ENCODE measurements at places on chromosomes 12 and 14.

GRCh38 chr12:19431407-19432308 is 7.6 kb upstream of the AEBP2 start:
- DNase-seq = peak; percentile 65

GRCh38 chr14:50812856-50813543 is 18.0 kb downstream of the NIN start:
- DNase-seq = no peak

DNA sequence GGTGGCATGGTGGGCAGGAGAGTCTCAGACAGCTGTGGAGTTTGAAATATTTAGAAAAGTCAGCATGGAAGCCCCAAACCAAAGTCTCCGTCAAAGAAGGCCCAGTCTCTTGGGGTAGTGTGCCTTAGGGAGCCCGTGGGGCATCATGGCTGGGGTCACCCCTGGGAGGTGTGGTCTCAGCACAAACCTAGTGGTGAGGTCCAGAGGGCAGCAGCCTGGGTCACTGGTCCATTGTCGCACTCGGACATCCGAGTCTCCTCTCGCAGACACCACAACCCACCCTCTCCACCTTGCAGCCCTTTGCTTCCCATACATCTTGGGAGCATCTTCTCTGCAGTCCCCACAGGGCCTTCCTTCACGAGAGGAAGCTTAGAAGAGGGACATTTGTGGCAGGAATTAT is 588.0 kb upstream of the TMEM132C start:
- DNase-seq = no peak

GRCh38 chr12:103499571-103499970 is 3.8 kb upstream of the C12orf42 start:
- DNase-seq = no peak

GRCh38 chr12:69575346-69575745 is 9.9 kb upstream of the CCT2 start:
- no peak for DNase-seq

DNA sequence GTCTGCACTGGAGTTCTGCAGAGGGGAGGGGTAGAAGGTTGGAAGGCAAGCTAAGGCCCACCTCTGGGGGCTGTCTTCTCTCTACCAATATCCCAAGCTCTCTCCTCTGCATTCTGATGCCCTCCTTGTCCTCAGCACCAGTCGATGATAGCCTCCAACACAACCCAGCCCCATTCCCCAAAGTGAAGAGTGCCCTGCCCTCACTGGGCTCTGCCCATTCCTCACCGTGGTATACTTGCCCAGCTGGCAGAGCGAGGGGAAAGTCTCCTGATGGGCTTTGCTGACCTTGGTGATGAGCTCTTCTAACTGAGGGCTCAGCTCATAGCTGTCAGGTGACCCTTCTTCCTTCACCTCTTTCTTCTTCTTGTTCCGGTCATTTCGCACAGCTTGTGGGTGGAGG is 7.2 kb upstream of the ITGB7 start:
- no peak for DNase-seq

DNA sequence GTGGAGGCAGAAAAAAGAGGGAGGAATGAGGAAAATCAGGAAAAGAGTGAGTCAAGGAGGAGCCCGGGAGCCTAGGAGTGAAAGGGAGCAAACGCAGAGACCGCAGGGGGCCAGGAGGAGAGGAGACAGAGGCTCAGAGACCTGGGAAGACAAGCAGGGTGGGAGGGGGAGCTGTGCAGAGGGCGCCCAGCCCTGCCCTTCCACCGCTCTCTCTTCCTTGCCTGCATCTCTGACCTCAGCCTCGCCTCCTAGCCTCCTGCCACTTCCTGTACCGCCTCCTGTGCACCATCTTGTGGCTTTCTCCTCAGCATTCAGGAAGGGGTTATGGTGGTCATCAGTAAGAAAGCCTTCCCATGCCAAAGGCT is 1.3 kb downstream of the CLSTN3 start:
- no peak for DNase-seq

GRCh38 chr14:103820908-103821307 is 26.5 kb downstream of the PPP1R13B start:
- no peak for DNase-seq

GRCh38 chr12:27896419-27896990 is 76.0 kb downstream of the PTHLH start:
- no peak for DNase-seq

GRCh38 chr14:85867450-85867849 is 337.5 kb downstream of the FLRT2 start:
- no peak for DNase-seq

DNA sequence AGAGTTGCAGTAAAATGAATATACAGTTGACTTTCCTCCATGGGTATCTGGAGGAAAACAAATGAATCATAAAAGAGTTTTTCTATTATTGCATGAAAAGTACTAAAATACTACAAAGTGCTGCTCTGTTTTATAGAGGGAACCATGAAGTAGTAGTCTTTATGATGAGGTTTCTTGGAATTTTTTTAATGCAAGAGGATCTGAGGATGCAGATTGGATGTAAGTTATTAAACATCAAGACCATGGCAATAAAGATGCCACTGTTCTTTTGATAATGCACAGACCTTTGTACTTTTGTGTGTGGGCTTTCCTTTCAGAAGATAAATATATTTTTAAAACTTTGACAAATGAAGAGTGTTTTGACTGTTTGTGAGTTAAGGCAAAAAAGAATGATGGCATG is 87.5 kb downstream of the DACT1 start:
- no peak for DNase-seq

GRCh38 chr14:71579331-71579730 is 352.9 kb upstream of the RGS6 start:
- no peak for DNase-seq

- DNase-seq = no peak
Measured at GRCh38 chr12:62834971-62835547, 99.9 kb downstream of the PPM1H start.

GRCh38 chr12:91222746-91223145 is 40.1 kb upstream of the DCN start:
- DNase-seq = no peak

DNA sequence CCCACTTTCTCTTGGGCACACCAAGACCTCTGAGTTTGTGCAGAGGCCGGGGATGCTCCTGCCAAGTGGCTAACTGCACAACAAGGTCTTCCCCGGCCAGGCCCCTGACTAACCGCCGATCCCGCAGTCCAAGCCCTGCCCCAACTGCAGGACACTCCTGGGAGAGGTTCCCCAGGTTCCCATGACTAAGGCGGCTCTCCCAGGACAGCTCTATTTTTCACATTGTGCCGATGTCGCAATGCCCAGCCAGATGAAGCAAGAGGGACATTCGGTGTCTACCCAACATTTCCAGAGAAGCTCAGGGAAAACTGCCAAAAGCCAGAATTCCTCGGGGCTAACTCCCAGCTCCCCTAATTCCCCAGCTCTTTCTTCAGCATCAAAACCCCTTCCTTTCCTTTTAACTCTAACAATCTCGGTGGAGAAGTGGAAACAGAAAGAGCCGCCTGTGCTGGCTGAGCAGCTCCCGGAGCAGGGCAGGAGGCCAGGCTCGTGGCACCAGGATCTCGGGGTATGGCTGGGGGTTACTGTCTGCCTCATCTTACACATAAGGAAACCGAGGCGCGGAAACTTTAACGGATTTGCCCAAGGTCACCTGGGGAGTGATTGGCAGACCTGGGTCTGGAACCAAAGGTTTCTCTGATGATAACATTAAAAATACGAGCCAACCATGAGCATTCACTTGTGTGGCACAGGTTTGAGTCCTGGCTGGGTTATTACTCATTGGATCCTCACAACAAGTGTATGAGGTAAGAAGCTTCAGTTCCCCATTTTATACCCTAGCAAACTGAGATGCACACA is 318.2 kb downstream of the BCL11B start:
- no peak for DNase-seq

DNA sequence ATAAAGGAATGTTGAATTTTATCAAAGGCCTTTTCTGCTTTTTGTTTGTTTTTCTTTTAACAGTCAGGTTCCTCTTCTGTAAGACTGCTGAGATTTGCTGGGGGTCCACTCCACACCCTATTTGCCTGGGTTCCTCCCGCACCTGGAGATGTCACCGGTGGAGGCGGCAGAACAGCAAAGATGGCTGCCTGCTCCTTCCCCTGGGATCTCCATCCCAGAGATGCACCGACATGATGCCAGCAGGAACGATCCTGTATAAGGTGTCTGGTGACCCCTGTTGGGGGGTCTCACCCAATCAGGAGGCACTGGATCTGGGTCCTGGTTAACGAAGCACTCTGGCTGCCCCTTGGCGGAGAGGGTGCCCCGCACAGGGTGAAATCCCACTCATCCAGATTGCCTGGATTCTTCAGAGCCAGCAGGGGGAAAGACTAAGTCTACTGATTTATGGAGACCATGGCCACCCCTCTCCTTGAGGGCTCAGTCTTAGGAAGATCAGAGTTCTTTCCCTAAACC is 244.0 kb upstream of the MDGA2 start:
- DNase-seq = no peak

DNA sequence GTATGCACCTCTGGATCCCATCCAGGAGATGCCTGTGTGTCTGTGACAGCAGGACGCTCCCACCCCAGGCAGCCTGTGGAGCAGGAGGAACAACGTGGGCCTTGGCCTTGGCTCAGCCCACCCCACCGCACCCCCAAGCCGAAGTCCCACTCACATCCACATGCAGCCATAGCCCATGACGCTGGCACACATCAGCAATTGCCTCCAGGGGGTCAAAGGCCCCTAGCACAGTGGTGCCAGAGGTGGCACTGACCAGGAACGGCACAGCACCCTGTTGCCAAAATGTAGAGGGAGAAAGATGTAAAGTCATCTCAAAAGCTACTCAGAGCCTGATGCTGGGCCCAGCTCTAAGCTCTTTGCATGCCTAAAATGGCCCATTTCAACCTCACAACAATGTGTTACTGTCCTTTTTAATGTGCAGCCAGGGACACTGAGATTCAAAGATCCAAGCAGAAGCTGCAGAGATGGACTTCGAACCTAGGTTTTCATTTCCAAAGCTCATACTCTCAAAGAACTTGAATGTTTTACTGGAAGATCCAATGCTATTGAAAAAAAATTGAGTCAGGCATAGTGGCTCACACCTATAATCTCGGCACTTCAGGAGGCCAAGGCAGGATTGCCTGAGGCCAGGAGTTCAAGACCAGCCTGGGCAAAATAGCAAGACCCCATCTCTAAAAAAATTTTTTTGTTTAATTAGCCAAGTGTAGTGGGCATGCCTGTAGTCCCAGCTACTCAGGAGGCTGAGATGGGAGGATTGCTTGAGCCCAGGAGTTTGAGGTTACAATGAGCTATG is 19.2 kb upstream of the ZNF740 start:
- DNase-seq = no peak

GRCh38 chr12:31523306-31523705 is 67.6 kb downstream of the DENND5B start:
- DNase-seq = no peak

- DNase-seq = no peak
Measured at GRCh38 chr14:24606297-24606696, 3.2 kb downstream of the GZMH start.

DNA sequence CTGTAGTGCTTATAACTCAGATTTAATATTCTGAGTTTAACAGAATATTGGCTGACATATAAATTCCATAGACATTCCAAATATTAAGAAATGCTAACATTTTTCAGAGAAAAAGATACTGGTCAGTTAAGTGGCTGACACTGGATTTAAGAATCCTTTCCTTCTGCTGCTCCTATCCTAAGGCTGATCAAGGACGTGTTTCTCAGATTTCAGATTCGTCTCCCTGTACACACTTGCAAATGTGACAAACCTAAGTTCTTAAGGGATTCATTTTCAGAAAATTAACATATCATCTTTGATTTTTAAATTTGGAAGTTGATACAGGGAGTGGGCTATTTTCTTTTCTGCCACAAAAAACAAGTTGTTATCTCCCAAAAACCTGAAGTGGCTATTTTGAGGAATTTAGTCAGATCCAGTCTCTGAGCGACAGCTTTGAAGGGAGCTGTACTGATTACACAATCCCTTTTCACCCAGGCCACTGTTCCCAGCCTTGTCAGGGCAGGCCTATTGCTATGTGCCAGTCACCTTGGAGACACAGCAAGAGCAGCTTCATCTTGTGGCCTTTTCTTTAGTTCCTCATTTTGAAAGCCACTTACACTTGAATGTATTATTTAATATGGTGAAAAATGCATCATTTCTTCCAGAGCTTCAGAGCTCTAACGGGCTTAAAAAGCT is 370.6 kb downstream of the KCNH5 start:
- no peak for DNase-seq
